Metanephros (tissue), 2 donors: ENCODE measurements at places on chromosomes 3 and 15. TPM values are rescaled to one million over a fixed set of nuclear protein-coding genes. Genes with fewer than 3 reads are reported as not detected.

Gene PROS1
- 27.5 TPM for total RNA-seq

Gene ANKUB1
- total RNA-seq, result not detected

Gene PLEKHO2
- total RNA-seq, result 28.8 TPM

Gene CHAC1
- 1.6 TPM for total RNA-seq

Gene CCR5
- 0.47 TPM for total RNA-seq

Gene APEH
- total RNA-seq, result 104 TPM

Gene GATM
- total RNA-seq, result 269 TPM
